ENCODE measurements at places on chromosomes 6 and 20. TPM values are rescaled to one million over a fixed set of nuclear protein-coding genes. Genes with fewer than 3 reads are reported as not detected.

SCRT2 gene
- not detected for total RNA-seq

SLC22A3 gene
- not detected for total RNA-seq

RSPH4A gene
- 0.60 TPM for total RNA-seq

- no peak for DNase-seq
These were observed 548 bp upstream of the BCAS4 start for GRCh38 chr20:50794181-50794845.

- DNase-seq = no peak
These were observed 66.6 kb downstream of the JARID2 start for GRCh38 chr6:15312500-15312899.

GRCh38 chr6:126118058-126118755, 131.9 kb downstream of the TRMT11 start:
- DNase-seq = no peak

DNA sequence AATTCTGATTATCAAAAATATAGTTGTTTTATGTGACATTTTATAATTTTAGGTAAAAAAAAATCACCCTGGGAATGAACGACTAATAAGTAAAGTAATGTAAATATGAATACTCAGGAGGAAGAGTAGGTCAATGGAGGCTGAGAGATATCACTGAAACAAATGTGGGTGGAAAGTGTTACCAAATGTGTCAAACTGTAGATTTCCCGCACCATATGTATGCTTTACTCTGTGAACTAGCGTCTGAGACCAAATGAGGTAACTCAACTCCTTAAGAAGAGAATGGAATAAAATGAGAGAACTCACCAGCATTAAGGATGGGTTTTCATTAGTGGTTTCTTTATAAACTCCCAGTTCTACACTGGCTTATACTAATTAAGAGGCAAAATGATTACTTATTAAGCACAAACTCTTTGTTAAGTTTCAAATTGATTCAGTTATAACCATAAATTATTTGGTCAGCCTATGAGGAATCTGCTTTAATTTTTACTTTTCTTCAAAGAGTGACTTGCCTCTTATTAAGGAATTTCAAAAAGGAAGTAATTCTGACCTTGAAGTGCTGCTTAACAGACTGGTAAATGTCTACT, 784.7 kb upstream of the GJE1 start:
- no peak for DNase-seq

DNA sequence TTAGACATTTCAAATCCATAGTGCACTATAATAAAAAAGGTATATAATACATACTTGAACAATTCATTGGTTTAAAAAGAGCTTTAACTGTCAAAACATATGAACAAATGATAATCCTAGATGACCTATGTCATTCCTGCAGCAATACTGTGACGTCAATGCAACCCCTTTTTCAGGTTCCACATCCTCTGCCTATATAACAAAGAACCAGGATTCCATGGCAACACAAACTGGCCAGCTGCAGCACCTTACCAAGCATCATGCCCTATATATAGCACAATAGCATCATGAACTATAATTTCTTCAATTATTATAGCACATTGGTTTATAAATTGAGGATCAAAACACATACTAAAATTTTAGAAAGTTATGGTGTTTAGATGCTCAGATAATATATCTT, 578 bp upstream of the PTCHD4 start:
- DNase-seq = no peak

GRCh38 chr20:60232380-60232779, 274.2 kb downstream of the CDH26 start:
- DNase-seq = no peak

DNA sequence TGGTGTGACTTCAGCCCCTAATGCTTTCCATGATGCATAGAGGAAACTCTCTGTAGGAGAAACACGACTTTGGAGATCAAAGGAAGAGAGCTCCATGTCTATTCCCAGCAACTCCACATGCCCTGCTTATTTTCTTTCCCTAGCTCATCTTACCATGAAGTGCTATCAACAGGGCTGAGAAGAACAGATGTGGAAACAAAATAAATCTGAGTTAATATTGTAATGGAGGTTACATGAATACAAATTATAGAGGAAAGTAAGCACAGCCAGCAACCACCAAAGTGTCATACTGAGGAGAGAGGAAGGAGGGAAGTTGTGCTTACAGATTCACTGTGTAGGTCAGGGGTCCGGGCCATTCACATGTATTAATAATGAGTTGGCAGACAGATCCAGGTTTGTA, 157.5 kb downstream of the RFPL4B start:
- DNase-seq = no peak
